Naive thymus-derived CD4-positive, alpha-beta T cell (primary cell): ENCODE measurements at places on chromosomes 5 and 9. TPM values are rescaled to one million over a fixed set of nuclear protein-coding genes. Genes with fewer than 3 reads are reported as not detected.

- no peak for DNase-seq
These were observed 97.6 kb upstream of the CDH10 start for GRCh38 chr5:24742334-24742733.

DNA sequence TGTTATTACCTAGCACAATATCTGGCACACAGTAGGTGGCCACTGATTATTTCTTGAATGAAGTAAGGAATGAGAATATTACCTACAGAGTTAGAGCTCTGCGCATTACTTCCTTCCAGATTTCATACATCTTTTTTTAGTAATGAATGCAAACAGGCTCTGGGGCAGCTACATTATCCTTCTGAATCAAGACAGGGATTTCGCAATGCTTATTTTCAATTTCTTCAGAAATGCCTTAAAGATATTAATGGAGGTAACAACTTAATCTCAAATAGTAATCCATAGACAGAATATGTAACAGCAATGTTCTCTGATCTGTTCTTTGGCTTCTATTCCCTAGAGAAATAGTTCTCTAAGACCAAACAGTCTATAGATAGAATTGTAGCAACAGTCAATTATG lies 32.6 kb downstream of the CDKN2A start:
- no peak for DNase-seq

DNA sequence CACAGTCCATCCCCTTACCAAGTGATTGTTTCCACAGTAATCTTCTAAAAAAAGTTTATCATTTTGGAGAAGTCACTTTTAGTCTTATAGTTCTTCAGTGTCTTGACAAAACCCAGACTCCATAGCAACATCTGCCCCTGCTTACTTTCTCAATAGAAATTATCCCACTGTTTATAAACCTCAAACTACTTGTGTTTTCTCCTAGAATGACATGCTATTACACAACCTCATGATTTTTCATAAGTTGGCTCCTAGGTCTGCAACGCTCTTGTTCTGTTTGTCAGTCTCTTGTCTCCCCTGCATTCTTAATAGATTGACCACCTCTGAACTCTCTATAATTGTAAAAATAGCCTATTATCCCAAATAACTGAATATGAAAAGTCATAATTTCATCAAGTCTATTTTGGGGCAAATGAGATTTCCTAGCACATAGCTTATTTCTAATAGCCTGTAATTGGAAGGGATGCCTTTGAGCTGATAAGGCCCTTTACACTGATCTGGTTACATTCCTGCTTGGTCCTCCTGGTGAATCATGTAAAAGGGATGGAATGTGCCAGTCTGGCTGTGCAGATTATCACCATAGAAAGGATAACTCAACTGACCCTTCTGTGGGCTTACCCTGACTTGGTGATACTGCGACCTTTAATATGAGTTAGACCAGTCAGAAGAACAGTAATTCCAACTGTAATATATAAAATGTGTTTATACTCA lies 69.6 kb downstream of the CHSY3 start:
- no peak for DNase-seq

DNA sequence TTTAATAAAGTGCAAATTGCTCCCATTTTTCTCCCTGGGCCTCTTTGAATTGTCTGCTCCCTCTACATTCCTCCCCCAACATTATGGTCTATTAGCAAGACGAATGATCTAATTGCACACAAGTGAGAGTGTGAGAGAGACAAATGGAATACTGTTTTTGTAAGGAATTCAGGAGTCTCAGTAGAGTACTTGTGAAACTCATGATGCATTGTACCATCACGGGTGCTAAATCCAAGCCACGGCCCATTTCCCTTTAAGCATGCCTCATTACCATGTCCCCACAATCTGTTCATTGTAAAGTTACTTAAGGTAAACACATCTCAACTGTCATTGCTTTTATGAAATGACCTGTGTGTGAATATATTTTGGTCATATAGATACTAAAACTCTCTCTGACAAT lies 62.8 kb downstream of the CD180 start:
- DNase-seq = no peak

GRCh38 chr9:136194540-136194939 lies 10.4 kb downstream of the LHX3 start:
- no peak for DNase-seq

The EFNA5 gene
- not detected for polyA plus RNA-seq

DNA sequence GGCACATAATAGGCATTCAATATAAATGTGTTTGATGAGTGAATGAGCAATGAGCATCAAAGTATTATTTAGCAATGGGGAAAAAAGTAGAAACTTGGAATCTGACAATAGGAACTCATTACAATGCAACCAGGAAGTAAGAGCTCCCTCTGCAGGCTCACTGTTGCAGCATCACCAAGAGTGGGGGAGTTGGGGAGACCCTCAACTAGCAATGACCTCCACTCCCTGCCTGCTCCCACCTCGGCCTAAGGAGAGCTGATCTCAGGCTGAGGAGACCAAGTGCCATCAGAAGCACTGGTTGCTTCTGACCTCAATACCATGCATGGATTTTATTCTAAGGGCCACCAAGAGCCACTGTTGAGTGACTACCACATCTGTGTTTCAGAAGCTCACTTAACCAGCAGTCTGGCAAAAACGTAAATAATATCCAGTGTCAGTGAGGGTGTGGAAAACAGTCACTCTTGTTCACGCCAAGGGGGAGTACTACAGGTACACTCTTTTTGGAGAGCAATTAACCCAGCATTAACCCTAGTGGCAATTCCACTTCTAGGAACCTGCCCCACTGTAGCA lies 8.0 kb downstream of the VDAC1 start:
- no peak for DNase-seq

GRCh38 chr5:80184235-80185023 lies 71.4 kb downstream of the SERINC5 start:
- no peak for DNase-seq

- DNase-seq = no peak
These were observed 12.8 kb upstream of the TEX48 start for GRCh38 chr9:114694719-114695269.

- DNase-seq = no peak
These were observed 26.9 kb downstream of the SLC6A3 start for GRCh38 chr5:1418238-1418920.

DNA sequence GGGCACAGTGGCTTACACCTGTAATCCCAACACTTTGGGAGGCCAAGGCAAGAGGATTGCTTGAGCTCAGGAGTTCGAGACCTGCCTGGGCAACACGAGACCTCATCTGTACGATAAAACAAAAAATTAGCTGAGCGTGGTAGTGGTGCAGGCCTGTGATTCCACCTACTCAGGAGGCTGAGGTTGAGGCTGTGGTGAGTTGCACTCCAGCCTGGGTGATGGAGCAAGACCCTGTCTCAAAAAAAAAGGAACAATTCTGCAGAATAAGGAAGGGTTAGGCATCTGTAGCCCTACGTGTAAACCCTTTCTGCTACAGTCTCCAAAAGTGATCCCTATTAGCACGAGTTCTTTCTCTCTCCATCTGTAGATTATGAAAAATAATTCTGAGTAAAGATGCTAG lies 19.9 kb downstream of the CDC26 start:
- DNase-seq = no peak

DNA sequence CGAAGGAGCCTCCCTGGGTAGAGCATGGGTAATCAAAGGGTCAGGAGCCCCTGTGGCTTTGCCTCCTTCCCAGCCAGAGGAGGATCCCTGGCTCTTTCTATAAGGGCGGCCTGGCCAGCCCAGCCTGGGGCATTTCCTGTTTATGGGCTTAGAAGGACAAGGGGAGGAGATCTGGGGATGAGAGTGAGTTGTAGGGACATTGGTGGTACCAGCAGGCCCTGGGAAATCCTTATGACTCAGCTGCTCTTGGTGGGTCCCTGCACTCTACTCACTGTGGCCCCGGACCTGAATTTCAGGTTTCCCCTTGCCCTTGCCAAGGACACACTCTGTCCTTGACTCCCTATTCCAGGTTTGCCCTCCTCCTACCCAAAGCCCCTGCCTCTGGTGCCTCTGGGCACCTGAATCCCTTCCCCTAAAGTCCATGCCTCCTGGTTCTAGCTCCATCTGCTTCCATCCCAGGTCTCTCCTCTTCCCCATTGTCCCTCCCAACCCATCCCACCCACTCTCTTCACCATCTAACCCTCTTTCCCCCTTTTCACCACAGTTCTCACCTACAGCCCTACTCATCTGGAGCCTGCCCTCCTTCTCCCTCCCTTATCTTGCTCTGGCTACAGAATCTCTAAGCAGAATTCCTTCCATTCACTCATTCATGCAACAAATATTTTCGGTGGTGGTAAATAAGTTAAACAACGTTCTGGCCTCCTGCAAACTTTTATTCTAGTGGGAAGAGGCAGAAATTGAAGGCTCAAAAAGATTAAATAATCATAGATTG lies 34.9 kb downstream of the PCDH1 start:
- DNase-seq = no peak

DNA sequence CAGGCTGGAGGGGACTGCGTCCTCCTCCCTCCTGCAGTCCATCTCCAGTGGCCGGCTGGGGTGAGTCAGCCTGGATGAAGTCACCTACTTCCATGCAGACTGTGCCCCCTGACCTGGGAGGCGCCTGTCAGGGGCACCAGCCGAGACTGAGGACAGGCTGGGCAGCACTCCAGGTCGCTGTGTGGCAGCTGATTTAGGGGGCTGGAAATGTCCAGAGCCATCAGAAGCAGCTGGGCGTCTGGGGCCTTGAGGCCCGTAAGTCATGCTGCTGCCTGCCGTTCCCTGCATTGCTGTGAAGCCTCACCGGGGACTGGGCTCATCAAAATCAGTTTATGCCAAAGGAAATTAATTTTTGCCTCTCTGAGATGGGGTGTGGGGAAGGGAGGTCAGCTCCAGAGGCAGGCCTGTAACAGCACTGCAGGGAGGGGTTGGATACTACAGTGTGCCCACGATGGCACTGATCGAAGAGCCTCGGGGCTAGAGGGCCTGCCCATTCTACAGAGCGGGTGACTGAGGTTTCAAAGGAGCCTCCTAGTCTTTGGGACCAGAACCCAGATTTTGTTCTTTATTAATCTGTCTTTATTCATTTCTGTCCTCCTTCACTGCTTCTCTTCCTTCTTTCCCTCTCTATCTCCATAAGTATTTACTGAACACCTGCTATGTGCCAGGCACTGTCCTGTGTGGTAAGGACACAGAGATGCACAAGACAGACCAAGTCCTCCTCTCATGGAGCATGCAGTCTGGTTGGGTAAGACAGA lies 70.4 kb upstream of the PSD2 start:
- no peak for DNase-seq

DNA sequence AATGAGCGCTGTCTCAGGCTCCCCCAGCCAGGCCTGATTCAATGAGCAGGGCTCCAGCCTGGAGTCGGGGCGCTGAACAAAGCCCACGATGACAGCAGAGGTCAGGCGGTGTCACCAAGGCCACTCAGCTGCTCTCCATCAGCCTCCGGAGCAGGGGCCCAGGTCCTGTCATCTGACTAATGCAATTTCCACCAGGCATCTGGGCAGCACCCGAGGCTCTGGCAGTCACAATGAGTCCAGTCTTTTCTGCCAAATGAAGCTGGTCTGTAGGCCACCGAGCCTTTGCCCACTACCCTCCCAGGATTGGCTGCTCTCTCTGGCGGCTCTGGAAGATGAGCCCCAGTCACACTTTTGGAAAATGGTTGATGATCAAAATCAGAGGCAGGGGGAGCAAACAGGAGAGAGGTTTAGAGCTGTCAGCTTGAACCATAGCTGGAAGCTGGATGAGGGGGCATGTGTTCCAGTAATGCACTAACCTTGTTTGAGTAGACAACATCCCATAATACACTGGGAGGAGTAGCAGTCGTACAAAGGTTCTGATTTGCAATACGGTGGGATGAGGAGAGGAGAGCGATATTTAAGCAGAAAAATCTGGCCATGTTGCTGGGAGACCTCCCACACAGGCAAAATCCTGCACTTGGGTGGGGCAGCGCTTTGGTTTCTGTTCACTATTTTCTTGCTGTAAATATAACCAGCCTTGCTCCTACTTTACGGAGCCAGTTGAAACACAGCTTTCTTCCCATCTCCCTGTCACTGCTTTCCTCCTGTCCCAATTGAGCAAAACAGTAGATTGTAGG lies 306.4 kb upstream of the PANK3 start:
- DNase-seq = no peak

DNA sequence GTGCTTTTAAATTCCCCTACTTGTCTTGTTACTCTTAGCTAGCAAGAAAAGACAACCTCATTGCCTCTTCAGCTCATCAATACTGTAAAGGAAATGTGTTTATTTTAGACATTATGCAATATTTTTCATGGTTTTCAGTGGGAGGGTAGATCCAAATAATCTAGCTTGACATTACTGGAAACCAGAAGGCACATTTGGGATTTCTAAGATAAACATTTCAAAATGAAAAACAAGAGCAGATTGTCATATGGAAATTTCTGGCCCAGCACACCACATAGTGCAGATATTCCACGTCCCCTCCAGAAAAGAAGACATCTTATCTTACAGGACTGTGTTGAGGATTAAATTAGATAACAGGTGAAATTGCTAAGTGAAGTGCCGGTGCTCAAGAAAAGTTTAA lies 296.9 kb downstream of the MSX2 start:
- no peak for DNase-seq

DNA sequence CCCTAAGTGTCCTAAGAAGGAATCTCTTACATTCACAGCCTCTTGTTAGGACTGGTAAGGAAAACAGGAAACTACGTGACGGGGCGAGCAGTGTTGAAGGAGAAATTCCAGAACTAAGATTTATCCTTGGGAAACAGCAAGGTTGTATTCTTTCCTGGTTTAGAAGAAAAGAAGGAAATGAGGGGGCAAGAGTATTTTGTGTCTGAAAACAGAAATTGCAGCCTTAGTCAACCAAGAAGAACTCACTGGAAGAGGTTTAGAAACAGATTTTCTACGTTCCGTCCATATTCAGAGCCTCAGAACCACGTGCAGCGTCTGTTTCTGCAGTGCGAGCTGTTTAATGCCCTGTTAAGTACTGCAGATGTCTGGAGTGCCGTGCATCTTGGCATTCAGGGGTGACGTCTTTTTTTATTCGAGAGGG lies 75.2 kb downstream of the GOLPH3 start:
- DNase-seq = no peak

DNA sequence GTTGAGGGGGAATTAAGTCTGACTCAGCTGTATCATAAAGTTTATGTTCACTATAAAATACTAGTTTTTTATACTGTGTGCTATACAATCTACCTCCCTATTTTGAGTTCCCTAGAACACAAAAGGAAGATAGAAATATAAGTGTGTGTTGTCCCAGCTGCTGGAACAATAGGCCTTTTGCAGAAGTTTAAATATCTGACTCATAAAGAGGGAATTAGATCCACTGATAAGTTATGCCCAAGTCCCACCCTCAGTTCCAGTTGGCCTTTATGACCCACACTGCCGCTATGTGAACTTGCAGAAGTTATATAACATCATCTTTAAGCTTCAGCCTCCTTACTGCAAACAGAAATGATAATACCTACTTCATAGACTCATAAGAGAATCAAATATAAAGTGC lies 88.5 kb upstream of the DAB2 start:
- no peak for DNase-seq

The LCP2 gene
- 295 TPM for polyA plus RNA-seq

- no peak for DNase-seq
These were observed 212.3 kb upstream of the ATP10B start for GRCh38 chr5:161064297-161064696.

GRCh38 chr9:5468850-5469249 lies 18.5 kb downstream of the CD274 start:
- DNase-seq = no peak
